ENCODE measurements at places on chromosomes 13 and 19. TPM values are rescaled to one million over a fixed set of nuclear protein-coding genes. Genes with fewer than 3 reads are reported as not detected.

FOXA3 gene
- total RNA-seq = 31.6 TPM

ITGBL1 gene
- total RNA-seq = 0.81 TPM

RNF225 gene
- total RNA-seq = not detected

YJEFN3 gene
- total RNA-seq = 5.9 TPM

SHISA7 gene
- not detected for total RNA-seq

CYP4F8 gene
- not detected for total RNA-seq

CACNA1A gene
- total RNA-seq = 0.30 TPM

ZNF575 gene
- 1.5 TPM for total RNA-seq

HRC gene
- total RNA-seq = not detected

FPR3 gene
- total RNA-seq = 1.6 TPM

MUC16 gene
- total RNA-seq = not detected

CDC42EP5 gene
- 2.4 TPM for total RNA-seq

- no peak for DNase-seq
These were observed 183.0 kb downstream of the STK24 start for GRCh38 chr13:98393873-98394272.

DNA sequence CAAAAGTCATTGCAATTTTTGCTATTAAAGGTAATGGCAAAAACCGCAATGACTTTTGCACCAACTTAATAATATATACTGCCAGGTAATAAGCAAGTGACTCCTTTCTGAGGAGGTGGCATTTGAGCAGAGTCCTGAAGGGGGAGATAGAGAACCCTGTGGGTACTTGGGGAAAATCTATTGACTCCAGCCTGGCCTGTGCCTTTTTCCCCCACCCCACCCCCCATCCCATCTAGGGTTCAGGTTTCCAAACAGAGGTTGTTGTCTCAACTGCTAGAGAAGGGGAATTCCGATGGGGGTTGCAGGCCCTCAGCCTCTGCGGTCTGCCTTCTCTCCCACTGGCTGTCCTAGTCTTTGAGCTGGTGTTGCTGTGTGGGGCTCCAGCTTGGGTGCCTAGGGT is 11.5 kb downstream of the S1PR2 start:
- DNase-seq = no peak

GRCh38 chr19:53871454-53871853 is 3.8 kb downstream of the MYADM start:
- no peak for DNase-seq

GRCh38 chr19:47209319-47210179 is 21.4 kb downstream of the BBC3 start:
- no peak for DNase-seq

DNA sequence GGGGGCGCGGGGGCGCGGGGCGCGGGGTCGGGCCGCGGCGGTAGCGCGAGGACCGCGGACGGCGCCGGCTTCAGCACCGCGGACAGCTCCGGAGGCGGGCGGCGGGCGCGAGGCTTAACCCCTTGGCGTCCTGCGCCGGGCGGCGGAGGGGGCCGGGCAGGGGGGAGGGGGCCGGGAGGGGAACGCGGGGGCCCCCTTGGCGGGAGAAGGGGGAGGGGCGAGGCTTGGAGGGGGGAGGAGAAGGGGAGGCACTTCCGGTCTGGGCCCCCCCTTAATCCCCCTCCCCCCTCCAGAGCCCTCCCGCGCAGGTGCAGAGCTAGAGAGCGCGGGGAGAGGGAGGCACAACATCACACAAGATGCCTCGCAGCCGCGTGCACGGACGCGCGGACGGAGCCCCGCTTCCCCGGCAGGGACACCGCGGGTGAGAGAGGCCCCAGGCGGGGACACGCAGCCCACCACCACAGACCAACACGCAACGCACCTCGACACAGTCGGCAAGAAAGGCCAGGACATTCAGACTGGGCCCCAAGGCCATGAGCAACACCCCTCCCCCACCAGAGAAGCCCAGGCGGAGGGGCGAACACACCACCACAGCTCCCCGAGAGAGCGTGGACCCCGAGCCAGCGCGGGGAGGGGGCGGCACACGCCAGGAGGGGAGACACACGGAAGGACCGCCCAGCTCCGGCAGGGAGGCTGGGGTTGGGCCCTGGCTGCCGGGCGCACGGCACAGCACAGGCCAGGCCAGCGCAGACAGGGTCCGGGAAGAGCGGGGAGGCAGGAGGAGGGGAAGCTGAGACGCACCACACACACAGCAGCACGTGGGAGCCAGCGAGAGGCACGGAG is 24.1 kb downstream of the SHANK1 start:
- no peak for DNase-seq

GRCh38 chr13:87975035-87975434 is 303.9 kb downstream of the SLITRK5 start:
- no peak for DNase-seq

DNA sequence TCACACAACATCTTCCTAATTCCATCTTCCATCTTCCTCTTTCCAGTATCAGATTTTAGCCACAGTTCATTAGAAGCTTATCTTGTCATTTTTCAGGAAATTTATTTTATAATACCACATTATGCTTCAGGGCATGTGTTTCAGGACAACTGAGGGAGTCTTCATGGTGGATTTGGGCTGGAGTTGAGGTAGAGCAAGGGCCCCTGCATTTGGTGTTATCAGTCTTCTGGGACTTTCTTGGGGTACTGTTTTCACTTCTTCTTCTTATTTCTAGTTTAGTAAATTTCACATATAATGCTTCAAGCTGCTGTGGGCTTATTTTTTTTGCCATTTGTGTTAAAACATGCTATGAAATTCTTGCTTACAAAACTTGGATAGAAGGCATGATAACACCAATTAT is 188.7 kb downstream of the LHFPL6 start:
- DNase-seq = no peak

- no peak for DNase-seq
These were observed 38.0 kb upstream of the DOCK9 start for GRCh38 chr13:99015606-99016490.

DNA sequence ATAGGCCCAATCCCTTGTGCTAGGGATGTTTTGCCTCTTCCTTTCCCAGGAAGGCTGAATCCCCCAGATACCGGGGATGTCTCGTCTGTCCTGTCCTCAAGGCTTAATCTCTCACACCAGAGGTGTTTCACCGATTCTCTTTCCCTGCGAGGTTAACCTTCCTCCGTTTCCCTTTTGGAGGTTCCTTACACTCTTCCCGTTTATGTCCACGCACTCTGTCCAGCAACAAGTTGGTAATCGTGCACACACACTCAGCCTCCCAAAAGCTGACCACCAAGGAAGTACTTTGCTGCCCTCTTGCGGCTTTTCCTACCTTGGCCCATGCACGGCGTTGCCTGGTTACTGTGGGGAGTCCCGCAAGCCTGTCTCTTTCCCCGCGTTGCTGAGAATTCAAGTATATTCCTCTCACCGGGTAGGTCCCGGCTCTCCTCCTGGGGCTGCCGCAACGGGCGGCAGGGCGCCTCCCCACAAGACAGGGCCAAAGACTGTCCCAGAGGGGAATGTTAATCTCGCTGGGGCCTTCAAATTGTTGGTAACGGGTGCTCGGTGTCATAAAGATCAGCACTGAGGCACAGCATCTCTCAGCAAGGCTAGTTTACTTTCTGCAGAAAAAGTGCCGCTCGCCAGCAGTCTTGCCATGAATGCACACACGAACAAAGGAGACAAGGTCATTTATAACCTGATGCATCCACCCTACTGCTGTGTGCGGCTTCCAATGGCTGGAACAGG is 36.7 kb upstream of the CD177 start:
- DNase-seq = no peak

- DNase-seq = no peak
These were observed 2.9 kb downstream of the CD70 start for GRCh38 chr19:6587998-6588507.

- DNase-seq = no peak
These were observed 105.5 kb downstream of the MBNL2 start for GRCh38 chr13:97327506-97328221.

DNA sequence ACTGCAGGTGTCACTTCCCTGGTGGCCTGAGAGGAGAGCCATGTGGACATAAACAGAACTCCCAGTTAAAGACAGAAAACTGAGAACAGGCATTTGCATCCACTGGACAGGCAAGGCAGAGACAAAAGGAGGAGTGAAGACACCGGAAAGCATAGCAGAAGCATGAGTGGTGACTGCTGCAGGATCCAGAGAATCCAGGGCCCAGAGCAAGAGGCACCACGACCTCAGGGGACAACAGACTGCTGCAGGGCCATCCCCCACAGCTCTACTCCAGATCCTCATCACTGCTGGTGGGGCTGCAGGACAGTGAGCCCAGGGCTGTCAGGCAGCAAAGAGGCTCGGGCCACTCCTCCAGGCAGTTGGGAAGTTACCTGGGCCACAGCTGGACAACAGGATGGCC is 14.5 kb upstream of the ISYNA1 start:
- no peak for DNase-seq

- DNase-seq = no peak
These were observed 25.6 kb downstream of the RUBCNL start for GRCh38 chr13:46361276-46361934.

GRCh38 chr19:33248553-33248953 is 22.9 kb upstream of the SLC7A10 start:
- peak; percentile 90 for DNase-seq

- DNase-seq = no peak
These were observed 8.1 kb downstream of the CHST8 start for GRCh38 chr19:33629826-33630375.

DNA sequence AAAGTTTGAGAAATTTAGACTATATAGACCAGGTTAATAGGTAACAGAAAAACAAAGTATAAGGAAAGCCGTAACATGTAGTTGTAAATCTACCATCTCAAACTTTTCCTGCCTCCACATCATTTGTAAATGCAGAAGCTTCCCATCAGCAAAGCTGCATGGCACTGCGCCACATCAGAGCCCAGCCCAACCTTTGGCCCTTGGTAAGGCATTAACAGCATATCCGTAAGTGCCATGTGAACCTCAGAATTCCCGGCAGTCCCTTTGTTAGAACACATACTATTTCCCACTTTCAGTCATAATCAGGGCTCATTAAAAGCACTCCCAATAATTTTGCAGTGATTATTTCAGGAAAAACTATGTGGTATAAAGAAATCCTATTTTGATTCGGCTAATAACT is 51.6 kb downstream of the MPHOSPH8 start:
- peak; percentile 84 for DNase-seq

GRCh38 chr19:39363901-39364457 is 21.8 kb downstream of the SAMD4B start:
- DNase-seq = no peak

DNA sequence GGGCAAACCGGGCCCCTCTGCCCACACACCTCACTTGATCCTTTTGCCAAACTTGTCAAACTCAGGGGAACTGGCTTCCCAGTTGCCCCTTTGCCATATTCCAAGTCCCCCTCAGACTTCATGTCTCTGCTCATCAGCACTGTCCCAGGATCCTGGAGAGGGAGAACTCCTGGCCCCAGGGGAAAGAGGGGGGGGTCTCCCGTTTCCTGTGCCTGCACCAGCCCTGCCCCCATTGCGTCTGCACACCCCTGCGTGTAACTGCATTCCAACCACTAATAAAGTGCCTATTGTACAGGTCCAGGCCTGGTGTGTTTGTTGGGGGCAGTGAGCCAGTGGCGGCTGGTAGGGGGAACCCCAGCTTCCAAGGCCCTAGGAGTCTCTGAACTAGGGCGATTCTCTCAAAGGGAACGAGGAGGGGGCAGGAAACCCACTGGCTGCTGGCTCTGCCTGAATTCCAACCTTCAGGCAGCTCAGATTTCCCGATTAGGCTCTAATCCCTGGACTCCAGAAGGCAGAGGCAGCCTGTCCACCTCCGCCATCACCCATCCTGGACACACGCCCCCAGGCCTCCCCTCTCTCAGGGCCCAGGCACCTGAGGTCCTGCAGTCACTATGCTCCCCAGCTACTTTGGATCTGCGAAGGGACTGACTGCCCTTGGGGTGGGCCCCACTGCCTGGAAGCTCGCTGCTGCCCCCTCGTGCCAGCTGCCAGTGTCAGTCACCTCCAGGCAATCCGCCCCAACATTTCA is 9.7 kb upstream of the ILF3 start:
- DNase-seq = peak; percentile 80

- DNase-seq = peak; percentile 71
These were observed 12.3 kb downstream of the ATP7B start for GRCh38 chr13:51998723-51999509.

- DNase-seq = no peak
These were observed 18.2 kb upstream of the ZNF460 start for GRCh38 chr19:57262044-57262443.

- DNase-seq = no peak
These were observed 291.5 kb downstream of the ZNF536 start for GRCh38 chr19:30663611-30664174.

GRCh38 chr19:17491287-17491686 is 20.2 kb upstream of the PGLS start:
- DNase-seq = no peak

DNA sequence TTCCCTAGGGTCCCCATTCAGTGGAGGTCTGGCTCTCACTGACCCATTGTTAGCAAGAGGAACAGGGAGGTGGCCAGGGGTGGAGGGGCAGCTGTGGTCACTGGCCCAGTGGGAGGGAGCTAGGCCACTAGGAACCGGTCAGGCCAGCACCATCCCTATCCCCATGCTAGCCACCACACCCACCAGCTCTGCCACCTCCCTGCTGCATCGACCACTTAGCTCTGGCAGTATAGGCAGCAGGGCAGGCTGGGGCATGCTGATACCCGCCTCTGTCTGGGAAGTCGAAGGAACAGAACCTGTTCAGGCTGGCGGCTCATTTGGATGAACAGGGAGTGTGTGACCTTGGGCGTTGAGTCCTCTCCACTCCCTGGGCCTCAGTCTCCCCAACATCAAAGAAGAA is 4.7 kb downstream of the PPP1R13L start:
- no peak for DNase-seq

DNA sequence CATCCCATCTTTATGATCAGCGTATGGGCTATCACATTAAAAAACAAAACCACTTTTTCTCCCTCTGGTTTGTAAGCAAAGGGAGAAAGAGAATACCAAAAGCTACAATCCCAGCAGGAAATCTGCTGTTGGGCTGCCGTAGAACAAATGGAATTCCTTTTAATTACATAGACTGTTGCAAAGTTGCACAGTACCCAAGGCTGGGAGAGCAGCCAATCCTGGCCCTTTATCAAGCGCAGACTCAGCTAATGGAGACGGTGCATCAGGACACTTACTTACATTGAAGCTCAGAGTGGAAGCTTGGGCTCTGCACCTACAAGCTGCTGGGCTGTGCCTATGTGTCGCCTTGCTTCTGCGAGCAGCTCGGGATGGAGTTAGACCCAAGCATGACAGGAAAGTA is 15.2 kb downstream of the CCNA1 start:
- no peak for DNase-seq

DNA sequence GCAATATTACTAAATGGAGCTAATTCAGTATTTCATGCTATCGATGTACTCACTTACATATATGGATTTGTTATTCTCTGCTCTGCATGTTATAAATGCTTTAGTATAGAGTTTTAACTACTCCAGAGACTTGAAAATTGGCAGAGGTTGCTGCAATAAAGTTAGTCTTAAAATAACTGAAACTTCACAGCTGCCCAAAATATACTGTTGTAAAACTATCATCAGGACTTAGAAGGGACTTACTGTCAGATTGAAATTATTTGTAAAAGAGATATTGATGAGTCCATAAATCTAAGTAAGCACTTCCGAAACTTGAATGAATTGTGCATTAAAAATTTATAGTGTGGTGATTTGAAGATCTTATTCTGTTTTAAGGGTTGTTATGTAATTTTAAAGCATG is 1178.2 kb upstream of the PCDH20 start:
- no peak for DNase-seq
